ENCODE measurements at places on chromosomes 7 and 10.

GRCh38 chr10:6068422-6068821, 6.3 kb upstream of the IL2RA start:
- peak; percentile 25 for DNase-seq

- DNase-seq = no peak
These were observed 40.2 kb upstream of the MYL10 start for GRCh38 chr7:101669307-101669706.

DNA sequence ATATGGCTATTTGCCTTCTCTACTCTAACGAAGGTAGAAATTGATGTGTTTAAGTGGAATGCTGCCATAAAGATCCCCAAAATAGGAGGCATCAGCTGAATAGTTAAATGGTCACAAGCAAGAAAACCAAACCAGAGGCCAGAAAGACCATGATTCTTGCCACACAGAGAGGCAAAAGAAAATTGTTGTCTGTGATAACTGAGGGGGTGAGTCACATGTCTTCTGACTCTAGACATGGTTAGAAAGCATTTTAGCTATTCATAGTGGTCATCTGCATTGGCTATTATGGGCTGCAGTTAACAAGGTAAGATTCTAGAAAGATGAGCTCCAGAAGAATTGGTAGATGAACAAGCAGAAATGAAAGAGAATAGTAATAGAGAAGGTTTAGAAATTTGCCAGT, 361.4 kb upstream of the NPSR1 start:
- DNase-seq = no peak

- DNase-seq = no peak
These were observed 18.2 kb downstream of the TMEM176B start for GRCh38 chr7:150781961-150782360.

GRCh38 chr7:99499371-99499720, 735 bp downstream of the ZNF394 start:
- DNase-seq = no peak

DNA sequence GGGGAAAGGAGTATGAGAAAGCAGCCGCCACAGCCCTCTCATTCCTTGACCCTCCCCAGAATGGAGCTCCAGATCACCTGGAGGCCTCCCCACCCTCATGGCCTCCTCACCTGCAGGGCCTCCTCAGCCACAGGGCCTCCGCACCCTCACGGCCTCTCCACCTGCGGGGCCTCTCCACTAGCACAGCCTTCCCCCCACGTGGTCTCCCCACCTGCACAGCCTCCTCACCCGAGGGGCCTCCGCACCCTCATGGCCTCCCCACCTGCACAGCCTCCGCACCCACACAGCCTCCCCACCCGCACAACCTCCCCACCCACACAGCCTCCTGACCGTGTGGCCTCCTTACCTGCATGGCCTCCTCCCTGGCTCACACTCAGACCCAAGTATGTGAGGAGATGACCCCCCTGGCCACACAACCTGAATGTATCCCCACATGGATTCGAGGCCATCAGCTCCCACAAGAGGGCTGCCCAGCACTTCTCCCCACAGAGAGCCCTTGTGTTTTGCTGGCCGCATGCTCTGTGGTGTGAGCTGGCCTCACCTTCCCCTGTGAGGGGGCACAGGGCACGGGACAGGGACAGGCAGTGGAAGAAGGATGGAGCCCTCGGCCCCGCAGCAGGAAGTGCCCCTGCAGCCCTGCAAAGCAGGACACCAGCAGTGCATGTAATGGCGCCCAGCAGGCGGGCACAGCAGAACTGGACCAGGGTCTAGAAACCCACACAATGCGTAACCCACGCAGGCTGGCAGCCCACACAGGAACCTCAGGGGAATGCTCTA, 3.1 kb downstream of the DIP2C start:
- DNase-seq = no peak

DNA sequence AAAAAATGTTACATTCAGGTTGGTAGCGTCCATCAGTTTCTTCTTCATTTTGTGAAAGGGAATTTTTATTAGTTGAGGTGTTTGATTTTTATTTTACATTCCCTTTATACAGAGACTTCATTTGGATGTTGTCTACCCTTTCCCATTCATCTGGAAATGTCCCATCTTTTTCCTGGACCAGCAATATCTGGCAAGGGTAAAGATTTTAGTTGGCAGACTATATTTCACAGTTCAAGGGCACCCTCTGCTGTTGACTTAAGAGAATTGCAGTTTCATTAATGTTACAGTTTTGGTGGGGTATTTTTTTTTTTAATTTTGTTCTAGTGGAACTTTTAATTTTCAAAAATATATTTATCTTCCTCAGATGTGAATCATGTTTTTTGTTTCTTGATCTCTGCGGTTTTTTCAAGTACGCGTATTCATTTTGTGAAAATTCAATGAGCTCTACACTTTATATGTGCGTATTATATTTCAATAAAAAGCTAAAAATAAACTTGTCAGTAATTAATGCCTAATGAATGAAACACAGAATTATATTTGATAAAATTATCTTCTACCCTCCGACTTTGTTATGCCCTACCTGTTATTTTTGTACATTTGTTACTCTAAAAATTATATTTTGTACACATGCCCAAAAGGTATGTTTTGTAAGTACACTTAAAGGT, 97.9 kb upstream of the KLF14 start:
- DNase-seq = no peak

GRCh38 chr10:78703593-78703992, 365.2 kb upstream of the ZMIZ1 start:
- no peak for DNase-seq

- DNase-seq = no peak
These were observed 3.2 kb upstream of the GIMAP4 start for GRCh38 chr7:150564006-150564405.

DNA sequence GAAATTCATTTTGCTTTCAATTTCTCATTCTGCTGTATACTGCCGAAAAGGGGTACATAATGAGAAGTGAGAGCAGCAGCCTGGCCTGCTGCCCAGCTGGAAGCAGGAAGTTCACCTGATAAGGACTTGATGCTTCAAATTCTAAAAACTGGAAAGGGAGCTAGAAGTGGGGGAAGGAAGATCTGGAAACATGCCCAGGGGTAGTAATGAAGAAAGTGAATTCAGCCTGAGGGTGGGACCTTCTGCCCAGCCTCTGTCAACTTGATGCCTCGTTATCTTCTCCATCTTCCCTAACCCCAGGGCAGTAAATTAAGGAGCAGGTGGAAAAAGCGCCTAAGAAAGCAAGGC, 69.4 kb downstream of the ARMH3 start:
- no peak for DNase-seq

DNA sequence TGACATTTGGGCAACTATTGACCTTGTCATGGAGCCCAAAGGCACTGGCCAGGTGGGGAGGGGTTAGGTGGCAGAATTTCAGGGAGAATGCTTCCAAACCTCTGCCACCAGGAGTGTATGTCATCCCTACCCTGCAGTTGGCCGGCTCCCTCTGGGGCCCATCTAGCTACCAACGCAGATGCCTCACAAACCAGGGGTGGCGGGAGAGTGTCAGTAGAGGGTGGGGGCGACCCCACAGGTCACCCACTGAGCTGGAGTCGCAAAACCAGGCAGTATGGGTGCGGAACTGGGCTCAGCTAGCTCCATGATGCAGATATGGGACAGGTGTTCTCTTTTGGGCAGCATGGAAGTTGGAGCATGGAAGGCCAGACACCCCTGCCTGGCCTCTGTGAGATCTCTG, 51.4 kb downstream of the FAM241B start:
- no peak for DNase-seq

DNA sequence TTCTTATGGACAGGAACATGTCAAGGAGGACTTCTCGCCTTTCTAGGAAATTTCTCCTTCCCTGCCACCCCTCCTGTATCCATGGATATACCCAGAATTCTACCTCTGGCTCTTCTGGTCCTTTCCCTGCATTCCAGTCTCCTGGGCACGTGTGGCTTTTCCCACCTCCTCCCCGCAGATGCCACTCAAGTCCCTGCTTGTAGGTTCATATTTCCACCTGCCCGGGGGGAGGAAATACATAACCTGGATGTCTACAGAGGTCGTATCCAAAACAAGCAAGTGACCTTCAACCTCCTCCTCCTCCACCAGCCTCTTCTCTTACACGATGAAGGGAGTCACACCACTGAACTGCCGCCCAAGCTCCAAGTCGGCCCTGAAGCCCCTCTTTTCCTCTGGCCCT, 20.7 kb downstream of the FGFR2 start:
- DNase-seq = no peak

GRCh38 chr10:11588873-11589574, 22.4 kb downstream of the USP6NL start:
- DNase-seq = no peak

DNA sequence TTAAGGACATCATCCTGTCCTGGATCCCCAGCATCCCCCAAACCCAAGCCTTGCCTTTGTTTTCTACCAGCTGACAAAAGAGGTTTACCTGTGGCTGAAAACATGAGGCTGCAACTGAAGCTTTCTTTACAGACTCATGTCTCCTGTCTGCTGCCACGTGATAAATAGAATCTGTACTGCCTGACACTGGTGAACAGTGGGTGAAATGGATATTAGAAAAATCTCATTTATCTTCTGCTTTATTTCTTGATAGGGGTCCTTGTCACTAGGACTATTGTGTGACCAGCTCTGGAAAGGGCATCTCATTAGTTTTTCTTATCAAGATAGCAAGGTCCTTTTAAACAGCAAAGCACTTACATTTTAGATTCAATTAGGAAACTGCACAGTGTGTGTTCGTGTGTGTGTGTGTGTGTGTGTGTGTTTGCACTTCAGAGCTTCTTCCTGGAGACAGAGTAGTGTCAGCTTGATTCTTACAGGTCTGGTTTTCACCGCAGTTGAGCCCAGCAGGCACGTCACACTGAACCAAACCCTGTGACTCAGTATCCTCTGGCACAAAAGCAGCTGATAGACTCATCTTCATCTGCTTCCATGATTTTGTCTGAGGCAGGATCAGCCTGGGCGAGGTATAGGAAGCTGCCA, 373.5 kb upstream of the CELF2 start:
- no peak for DNase-seq

GRCh38 chr10:110443239-110444003, 54.3 kb upstream of the DUSP5 start:
- no peak for DNase-seq

DNA sequence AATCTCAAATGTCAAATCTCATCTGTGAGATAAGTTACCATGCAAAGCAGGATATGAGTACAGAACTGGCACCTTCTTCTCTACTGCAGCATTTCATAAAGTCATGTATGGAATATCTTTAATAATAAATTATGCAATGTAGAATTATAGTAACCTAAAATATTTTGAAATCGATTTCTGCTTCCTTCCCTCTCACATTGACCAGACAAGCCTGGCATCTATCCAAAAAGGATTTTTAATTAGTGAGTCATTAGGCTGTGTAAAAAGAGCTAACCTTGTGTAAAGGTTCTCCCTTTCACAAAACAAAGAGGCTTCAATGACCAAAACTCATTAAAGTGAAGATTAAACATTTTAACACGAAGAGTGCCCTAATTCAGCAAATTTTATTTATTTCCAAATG, 48.8 kb upstream of the EXOC6 start:
- DNase-seq = no peak

GRCh38 chr10:113576852-113577251, 24.0 kb downstream of the HABP2 start:
- DNase-seq = no peak

GRCh38 chr10:24303522-24304310, 94.8 kb downstream of the KIAA1217 start:
- DNase-seq = no peak

DNA sequence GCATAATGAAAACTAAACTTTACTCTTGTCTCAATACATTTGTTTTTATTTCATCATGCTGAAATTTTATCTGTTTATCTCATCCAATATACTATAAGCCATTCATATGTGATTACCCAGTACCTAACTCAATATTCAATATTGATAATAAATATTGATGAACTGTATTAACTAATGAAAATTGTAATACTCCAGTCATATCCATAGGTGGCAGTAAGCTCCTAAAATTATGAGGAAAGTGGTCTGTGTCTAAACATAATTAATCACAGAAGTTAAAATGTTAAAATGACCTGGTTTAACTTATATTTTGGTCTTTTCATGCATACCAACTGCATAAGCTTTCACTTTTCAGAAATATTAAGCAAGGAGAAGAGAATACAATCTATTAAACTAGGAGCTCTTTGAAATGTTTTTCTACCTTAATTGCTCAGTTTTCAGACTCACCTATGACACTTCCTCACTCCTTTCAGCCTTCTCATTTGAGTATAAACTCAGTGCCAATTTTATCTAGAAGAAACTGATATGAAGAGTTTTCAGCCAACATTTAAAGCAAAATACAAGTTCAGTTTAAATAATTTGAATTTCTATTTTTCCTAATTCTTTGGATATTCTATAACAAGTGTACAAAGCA, 30.5 kb upstream of the VWDE start:
- DNase-seq = no peak

GRCh38 chr7:42244828-42245227, 7.8 kb upstream of the GLI3 start:
- DNase-seq = no peak

DNA sequence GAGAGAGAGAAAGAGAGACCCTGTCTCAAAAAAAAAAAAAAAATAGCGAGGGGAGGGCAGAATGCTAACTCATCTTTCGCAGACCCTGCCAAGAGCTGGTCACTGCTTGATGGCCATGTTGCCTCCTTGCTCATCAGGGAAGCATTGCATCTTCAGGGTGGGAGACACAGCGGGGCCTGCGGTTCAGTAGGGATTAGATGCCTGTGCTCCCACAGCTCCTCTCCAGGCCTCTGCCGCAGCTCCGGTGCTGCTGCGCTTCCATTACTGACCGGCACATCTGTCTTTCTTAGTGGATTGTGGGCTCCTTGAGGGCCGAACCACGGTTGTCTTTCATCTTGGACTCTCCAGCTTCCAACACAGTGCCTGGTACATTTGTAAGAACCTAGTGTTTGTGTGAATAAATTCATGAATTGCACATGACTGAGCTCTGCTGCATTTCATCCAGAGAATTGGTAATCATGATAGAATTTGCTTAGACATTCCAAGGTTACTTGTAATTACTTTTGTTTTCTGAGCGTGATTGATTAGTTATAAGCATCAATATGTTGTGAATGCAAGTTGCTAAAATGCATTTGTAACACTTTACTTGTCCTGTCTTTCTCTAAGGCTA, 16.8 kb downstream of the HK1 start:
- no peak for DNase-seq

DNA sequence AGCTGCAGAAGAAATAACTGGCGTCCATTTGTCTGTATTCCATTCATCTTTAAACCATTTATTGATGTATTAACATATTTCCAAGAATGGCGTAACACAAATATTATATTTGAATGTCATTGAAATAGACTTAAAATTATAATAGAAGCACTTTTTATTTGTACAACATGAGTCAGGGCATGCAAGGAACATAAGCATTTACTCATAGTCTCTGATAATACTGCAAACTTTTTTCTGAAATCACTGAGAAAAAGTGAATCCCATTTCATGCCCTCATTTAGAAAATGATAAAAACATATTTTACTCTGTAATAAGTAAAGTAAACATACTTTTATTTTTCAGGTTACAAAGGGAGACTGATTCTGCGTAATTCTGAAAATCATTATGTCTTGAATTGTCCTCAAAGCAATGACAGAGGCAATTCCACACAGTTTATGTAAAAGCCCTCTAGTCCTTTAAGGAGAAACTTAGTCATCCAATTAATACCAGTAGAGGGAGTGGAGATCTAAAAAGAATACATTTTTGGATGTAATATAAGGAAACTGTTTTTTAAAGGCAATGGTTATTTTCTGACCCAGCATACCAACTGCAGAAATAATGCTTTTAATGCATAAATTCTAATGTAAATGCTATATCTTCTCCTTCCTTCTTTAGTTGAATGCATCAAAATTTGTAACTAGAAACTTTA, 58.1 kb downstream of the AGMO start:
- no peak for DNase-seq

All from activated CD4-positive, alpha-beta T cell treated with anti-CD3 and anti-CD28 coated beads for 1 hour (primary cell).